ENCODE measurements at places on chromosomes 7 and 10. TPM values are rescaled to one million over a fixed set of nuclear protein-coding genes. Genes with fewer than 3 reads are reported as not detected.

PHF14 gene
- 31.5 TPM for polyA plus RNA-seq

DNA sequence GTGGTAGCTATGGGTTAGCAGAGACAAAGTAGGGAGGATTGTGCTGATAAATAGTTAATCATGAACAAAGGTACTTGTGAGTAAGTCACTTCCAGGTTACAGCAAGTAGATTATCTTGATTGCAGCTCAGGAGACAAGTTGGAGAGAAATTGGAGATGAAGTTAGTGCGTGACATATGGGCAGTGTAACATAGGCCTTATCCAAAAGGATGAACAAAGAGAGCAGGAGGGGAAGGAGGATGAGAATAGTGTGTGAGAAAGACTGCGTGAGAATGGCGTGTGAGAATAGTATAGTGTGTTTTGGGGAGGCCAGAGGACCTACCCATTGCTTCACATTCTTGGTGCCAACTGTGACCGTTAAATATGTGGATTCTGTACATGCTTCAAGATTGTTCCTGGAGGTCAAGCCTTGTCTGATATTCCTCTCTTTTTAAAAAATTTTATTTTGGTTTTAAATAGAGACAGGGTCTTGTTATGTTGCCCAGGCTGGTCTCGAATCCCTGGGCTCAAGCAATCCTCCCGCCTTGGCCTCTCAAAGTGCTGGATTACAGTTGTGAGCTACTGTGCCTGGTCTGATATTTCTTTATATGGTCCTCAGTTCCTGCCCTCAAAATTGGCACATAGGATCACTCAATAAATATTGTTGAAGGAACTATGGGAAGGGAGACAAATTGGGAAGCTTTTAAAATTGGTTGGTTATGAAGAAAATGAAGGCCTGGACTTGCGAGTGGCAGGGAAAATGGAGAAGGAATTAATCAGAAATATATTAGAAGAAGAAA lies 3.2 kb downstream of the VCL start:
- DNase-seq: no peak

DNA sequence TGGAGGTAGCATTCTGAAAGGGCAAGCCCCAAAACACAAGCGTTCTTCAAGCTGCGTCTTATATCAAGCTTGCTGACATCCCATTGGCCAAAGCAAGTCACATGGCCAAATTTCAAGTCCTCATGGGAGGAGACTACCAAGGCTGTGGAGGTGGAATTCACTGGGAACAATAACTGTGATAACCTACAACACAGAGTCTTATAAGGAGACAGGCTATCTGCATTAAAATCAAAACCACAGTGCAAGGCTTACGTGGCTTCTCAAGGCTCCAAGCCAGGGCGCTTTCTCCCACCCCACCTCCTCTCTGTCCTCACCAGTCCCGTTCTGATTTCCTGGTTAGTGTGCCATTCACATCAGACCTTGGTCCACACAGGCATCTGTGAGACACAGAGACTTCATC lies 39.4 kb downstream of the ADRB1 start:
- no peak for DNase-seq

GRCh38 chr7:74141705-74142104 lies 32.5 kb upstream of the EIF4H start:
- DNase-seq: no peak
